Testis (tissue), 5 donors: ENCODE measurements at places on chromosomes 4 and X. TPM values are rescaled to one million over a fixed set of nuclear protein-coding genes. Genes with fewer than 3 reads are reported as not detected.

The ARHGAP24 gene
- polyA plus RNA-seq, result 9.9 TPM

The ZFP92 gene
- 2.1 TPM for polyA plus RNA-seq

The TMEM271 gene
- polyA plus RNA-seq, result 0.37 TPM

The HTN3 gene
- polyA plus RNA-seq, result not detected
